ENCODE measurements at places on chromosomes 5 and 9.

DNA sequence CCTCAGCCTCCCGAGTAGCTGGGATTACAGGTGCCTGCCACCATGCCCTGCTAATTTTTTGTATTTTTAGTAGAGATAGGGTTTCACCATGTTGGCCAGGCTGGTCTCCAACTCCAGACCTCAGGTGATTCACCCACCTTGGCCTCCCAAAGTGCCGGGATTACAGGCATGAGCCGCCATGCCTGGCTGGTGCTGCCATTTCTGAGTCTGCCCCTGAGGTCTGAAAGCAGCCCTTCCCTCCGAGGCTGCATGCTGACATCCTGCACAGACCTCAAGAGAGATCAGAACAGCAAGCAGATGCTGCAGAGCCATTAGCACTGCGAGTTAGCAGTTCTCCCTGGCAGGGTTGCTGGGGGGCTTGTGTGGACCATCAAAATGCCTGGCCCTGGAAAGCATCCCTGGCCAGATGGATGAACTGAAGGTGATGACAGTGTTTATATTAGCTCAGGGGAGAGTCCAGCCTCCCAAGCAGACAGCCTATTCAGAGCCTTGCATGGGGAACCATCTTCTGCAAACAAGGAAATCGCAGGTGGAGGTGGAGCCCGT lies 176.5 kb upstream of the PANK3 start:
- DNase-seq, result no peak

DNA sequence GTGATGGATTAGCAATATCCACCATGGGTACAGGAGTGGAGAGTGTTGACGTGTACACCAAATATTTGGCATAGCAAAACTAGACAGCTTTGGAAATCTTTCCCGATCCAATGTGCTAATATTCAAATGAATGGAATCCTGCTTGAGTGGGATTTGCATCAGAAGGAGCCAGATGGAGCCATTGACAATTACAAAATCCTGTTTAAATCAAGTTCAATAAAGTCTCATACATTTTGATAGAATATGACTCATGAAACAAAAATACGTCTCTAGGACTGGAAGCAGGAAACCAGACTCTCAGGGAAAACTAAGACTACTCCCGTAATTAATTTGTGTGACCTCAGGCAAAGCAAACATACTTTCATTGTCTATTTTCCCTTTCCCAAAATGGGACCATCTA lies 13.0 kb downstream of the TNC start:
- peak; percentile 95 for DNase-seq

GRCh38 chr5:134289509-134290113 lies 63.7 kb upstream of the PPP2CA start:
- DNase-seq, result peak; percentile 10

- no peak for DNase-seq
Measured at GRCh38 chr9:77785341-77785740, 137.2 kb upstream of the GNA14 start.

DNA sequence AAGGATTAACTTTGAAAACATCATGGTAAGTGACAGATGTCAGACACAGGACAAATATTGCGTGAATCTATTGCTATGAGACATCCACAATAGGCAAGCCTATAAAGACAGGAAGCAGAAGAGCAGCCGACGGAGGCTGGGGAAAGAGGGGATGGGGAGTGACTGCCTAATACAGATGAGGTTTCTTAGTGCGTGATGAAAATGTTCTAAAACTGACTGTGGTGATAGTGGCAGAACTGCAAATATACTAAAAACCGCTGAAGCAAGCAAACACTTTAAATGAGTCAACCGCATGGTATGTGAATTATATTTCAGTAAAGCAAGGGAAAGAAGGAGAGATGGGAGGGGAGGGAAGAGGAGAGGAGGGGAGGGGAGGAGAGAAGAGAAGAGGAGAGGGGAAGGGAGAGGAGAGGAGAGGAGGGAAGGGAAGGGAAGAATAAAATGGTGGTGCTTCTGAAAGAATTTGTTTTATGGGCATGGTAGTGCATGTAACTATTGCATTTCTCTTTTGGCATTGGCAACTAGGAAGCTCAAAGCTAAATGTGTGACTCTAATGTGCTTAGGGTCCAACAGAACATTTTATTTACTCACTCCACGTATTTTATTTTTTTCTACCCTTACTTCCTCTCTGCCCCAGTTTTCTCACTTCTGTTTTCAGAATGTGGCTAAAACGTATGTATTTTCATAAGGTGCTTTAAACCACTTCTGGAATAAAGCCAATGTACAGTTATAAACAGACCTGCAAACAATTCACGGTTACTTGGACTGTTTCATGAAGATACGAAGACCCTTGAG lies 21.3 kb downstream of the AKNA start:
- peak; percentile 89 for DNase-seq

- no peak for DNase-seq
Measured at GRCh38 chr5:73740274-73740790, 114.3 kb downstream of the ARHGEF28 start.

Measured in fibroblast of skin of left biceps (primary cell).